ENCODE measurements at places on chromosomes 2 and 18. TPM values are rescaled to one million over a fixed set of nuclear protein-coding genes. Genes with fewer than 3 reads are reported as not detected.

DNA sequence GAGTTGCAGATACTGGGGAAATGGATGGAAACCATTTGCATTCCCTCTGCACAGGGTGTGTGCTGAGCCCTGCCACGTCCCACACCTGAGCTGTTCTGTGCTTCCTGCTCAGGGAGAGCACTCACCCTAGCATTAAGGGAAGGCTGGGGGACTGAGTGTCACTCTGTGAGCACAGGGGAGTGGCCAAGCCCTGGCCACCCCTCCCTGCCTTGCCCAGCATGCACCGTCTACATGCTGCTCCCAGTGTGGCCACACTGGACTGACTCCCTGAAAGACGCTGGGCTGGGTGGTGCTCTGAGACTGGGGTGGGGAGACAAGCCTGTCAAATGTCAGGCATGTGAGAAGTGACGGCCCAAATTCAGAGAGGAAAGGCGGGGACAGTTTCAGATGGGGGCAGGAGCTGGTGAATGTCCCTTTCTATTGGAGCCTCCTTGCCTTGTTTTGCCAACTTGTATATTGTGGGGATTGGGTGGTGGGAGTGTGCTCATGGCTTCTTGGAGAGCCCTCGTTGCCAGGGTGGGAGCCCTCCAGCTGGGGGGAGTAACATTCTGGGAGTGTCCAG, 298.4 kb upstream of the HS6ST1 start:
- no peak overlapping the region for H3K27ac ChIP-seq
- H3K4me1 ChIP-seq, result no peaks in the 10 kb centered on the region
- DNase-seq, result no peak
- H3K36me3 ChIP-seq, result no peaks in the 10 kb centered on the region
- no peak overlapping the region for H3K4me3 ChIP-seq

GRCh38 chr18:48715711-48716361, 177.0 kb downstream of the CTIF start:
- H3K4me1 ChIP-seq, result no peaks in the 10 kb centered on the region
- H3K4me3 ChIP-seq, result no peak overlapping the region
- no peaks in the 10 kb centered on the region for H3K36me3 ChIP-seq
- no peak overlapping the region for H3K27ac ChIP-seq
- DNase-seq, result no peak
- H3K27me3 ChIP-seq, result no peaks in the 10 kb centered on the region

DNA sequence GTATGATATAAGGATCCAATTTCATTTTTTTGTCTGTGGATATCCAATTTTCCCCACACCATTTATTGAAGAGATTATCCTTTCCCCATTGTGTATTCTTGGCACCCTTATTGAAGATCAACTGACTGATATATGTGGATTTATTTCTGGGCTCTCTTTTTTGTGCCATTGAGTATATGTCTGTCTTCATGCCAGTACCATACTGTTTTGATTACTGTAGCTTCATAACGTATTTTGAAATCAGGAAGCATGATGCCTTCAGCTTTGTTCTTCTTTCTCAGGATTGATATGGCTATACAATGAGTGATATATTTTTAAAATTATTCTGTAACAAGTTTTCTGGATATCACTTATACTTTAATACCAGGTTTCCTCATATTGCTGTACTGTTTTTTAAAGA, 58.1 kb upstream of the DLX2 start:
- H3K27me3 ChIP-seq, result no peaks in the 10 kb centered on the region
- no peaks in the 10 kb centered on the region for H3K36me3 ChIP-seq
- H3K4me1 ChIP-seq, result no peaks in the 10 kb centered on the region
- no peak for DNase-seq
- H3K4me3 ChIP-seq, result no peak overlapping the region
- no peak overlapping the region for H3K27ac ChIP-seq

HIBCH gene
- total RNA-seq, result 21.0 TPM

DNA sequence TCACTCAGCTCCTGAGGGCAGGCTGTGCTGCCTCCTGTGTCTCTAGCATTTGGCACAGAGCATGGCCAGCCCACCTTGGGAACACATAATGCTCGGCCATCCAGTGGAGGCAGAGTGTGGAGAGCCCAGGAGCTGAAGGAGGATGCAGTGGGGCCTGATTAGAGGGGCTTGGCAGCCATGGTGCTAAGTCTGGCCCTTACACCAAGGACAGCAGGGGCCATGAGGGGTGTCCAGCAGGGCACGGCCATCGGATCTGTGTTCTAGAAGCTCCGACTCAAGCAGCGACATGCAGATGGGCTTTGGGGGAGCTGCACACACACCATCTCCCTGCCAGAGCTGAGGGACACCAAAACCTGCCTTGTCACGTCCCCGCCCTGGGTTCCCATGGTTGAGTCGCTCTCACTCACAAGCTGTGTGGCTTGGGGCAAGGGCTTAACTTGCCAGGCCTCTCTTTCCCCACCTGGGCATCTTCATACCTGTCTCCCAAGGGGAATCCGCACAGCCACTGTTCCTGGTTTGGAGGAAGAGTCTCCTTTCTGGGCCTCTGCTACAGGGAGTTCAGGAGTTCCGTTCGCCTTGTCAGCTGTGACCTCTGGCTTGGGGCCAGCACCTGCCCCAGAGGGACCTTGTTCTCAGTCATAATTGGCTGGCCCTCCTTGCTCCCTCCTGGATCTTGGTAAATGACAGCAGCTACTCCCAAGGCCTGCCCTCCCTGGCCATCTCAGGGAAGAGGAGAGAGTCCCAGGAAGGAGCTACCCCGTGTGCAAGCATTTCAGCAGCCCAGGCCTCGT, 1.3 kb upstream of the TOGARAM2 start:
- DNase-seq, result no peak
- no peak overlapping the region for H3K27ac ChIP-seq
- no peaks in the 10 kb centered on the region for H3K36me3 ChIP-seq
- no peaks in the 10 kb centered on the region for H3K27me3 ChIP-seq
- no peaks in the 10 kb centered on the region for H3K4me1 ChIP-seq
- H3K4me3 ChIP-seq, result no peak overlapping the region

MOGAT1 gene
- not detected for total RNA-seq

CHRNG gene
- not detected for total RNA-seq

DNA sequence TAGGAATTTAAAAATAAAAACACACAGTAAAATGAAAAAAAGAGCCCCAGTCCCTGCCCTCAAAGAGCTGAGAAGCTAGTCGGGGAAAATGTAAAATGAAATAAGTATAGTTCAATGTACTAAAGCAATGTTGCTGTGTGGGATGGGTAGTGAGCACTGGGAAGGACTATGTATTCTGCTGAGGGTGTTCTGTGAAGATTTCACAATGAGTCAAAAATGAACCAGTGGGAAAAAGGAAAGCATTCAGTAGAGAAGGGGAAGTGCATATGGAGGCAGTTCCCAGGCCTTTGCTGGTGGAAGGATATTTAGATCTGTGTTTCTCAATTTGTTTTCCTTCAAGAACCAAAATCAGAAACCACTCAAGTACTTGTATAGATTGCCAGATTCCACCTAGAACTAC, 1094.7 kb upstream of the KLHL29 start:
- H3K4me1 ChIP-seq, result no peaks in the 10 kb centered on the region
- H3K4me3 ChIP-seq, result no peak overlapping the region
- no peaks in the 10 kb centered on the region for H3K27me3 ChIP-seq
- no peak for DNase-seq

PLGLB1 gene
- 8.2 TPM for total RNA-seq

SLC9A4 gene
- total RNA-seq, result not detected

GRCh38 chr18:72601481-72601880, 57.3 kb upstream of the CBLN2 start:
- H3K27me3 ChIP-seq, result no peaks in the 10 kb centered on the region
- H3K27ac ChIP-seq, result no peak overlapping the region
- no peak for DNase-seq
- no peaks in the 10 kb centered on the region for H3K36me3 ChIP-seq
- H3K4me3 ChIP-seq, result no peak overlapping the region
- no peaks in the 10 kb centered on the region for H3K4me1 ChIP-seq

- H3K36me3 ChIP-seq, result no peaks in the 10 kb centered on the region
- H3K27me3 ChIP-seq, result no peaks in the 10 kb centered on the region
- H3K27ac ChIP-seq, result no peak overlapping the region
- peak; percentile 8 for DNase-seq
- peaks cover 5% of the 10 kb centered on the region for H3K4me1 ChIP-seq
These were observed 66.2 kb downstream of the SP3 start for GRCh38 chr2:173898996-173899395.

ZNF396 gene
- not detected for total RNA-seq

DNA sequence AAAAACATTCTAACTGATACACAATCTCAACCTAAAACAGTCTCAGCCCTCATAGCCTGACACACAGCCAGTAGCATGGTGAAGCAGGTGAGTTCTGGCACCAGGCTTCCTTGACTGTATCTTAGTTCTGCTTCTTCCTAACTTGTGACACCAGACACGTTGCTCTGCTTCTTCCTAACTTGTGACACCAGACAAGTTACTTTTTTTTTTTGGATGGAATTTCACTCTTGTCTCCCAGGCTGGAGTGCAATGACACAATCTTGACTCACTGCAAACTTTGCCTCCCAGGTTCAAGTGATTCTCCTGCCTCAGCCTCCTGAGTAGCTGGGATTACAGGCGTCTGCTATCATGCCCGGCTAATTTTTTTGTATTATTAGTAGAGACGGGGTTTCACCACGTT, 6.7 kb upstream of the ATG16L1 start:
- no peak overlapping the region for H3K27ac ChIP-seq
- H3K4me1 ChIP-seq, result peaks cover 50% of the 10 kb centered on the region
- no peak for DNase-seq
- no peaks in the 10 kb centered on the region for H3K27me3 ChIP-seq
- H3K4me3 ChIP-seq, result no peak overlapping the region

DNA sequence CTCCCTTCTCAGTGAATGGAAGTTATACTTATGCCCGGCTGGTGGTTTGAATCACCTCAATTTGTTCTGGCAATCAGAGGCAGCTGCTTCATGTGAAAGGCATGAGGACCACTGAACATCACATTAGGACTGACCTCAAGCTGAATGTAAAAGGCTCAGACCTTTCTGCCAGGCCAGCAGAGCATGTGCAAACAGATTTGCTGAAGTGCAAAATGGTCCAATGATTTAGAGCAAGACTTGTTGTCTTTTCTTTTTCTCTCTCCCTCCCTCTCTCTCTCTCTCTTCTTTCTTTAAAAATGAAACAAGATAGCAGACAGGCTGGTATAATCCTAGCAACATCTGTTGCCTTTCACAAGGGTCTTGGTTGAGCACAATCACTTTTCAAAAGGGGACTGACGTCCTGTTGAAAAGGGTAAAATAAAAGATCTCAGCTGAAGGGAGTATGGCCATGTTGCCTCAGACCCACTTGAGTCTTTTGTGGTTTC, 13.3 kb upstream of the CDH7 start:
- no peak overlapping the region for H3K27ac ChIP-seq
- no peaks in the 10 kb centered on the region for H3K36me3 ChIP-seq
- no peak for DNase-seq
- no peaks in the 10 kb centered on the region for H3K4me1 ChIP-seq
- H3K4me3 ChIP-seq, result no peak overlapping the region

GRCh38 chr2:145739681-145740080, 1219.8 kb upstream of the ZEB2 start:
- H3K4me1 ChIP-seq, result no peaks in the 10 kb centered on the region
- H3K4me3 ChIP-seq, result no peak overlapping the region
- no peaks in the 10 kb centered on the region for H3K27me3 ChIP-seq
- no peaks in the 10 kb centered on the region for H3K36me3 ChIP-seq
- no peak overlapping the region for H3K27ac ChIP-seq

DNA sequence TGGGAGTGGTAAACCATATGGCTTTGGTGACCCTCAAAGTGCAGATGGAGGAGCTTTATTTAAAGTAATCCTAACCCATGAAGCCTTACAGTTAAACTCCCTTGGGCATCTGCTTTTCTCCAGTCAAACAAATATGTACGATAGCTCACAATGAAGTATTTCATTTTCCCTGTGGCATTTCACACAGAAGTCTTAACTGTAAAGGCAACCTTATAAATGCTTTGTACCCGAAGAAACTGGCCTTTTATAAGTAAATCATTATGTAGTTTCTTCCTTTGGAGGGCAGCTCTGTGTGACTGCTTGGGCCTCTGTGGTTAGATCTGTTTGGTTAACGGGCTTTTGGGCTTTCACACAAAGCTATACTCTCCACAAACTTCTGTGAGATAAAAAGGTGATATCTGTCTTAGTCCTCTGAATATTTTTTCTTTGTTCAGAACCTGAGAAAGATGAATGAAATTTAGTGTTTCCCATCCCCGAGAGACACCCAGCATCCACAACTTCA, 46.6 kb downstream of the SCN1A start:
- H3K36me3 ChIP-seq, result no peaks in the 10 kb centered on the region
- H3K4me3 ChIP-seq, result no peak overlapping the region
- H3K4me1 ChIP-seq, result no peaks in the 10 kb centered on the region
- no peaks in the 10 kb centered on the region for H3K27me3 ChIP-seq
- no peak for DNase-seq

DNA sequence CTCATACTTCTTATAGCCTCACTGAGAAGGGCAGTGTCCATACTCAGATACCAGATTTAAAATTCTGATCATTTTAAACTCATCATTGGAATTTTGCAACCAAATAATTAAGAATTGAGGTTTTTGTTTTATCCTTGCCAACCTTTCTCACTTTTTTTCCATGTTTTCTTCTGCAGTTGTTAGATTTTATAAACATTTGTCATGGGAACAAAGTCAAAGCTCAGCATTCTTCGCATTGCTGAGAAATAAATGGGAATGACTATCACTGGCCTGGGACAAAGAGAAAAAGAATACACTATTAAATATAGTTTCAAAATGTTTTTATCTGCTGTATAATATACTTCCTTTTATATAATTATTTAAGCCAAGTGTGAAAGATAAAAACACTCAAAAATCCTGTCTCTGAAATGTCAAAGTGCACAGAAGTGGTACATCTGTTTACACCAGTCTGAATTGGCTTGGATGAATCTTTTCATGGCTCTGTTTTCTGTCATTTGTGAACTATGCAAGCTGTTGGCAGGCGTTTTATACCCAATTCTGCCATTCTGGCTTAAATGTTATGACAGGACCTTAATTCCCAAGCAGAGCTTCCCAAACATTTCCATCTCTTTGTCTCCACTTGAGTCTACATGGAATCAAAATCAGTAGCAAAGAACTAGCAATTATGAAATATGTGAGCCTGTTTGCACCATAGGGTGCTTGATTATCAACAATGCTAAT, 249.3 kb upstream of the SYT4 start:
- H3K27me3 ChIP-seq, result no peaks in the 10 kb centered on the region
- H3K4me3 ChIP-seq, result no peak overlapping the region
- DNase-seq, result no peak
- H3K27ac ChIP-seq, result no peak overlapping the region

GRCh38 chr2:95399061-95399460, 3.4 kb upstream of the FAHD2A start:
- no peak overlapping the region for H3K27ac ChIP-seq
- no peak overlapping the region for H3K4me3 ChIP-seq
- no peak for DNase-seq

DQX1 gene
- total RNA-seq, result 0.15 TPM

- H3K4me3 ChIP-seq, result no peak overlapping the region
- H3K4me1 ChIP-seq, result no peaks in the 10 kb centered on the region
- H3K36me3 ChIP-seq, result no peaks in the 10 kb centered on the region
- H3K27me3 ChIP-seq, result no peaks in the 10 kb centered on the region
- no peak for DNase-seq
These were observed 29.9 kb downstream of the KLHL29 start for GRCh38 chr2:23414871-23415270.

All from CD4-positive, CD25-positive, alpha-beta regulatory T cell (primary cell).